Fibroblast of pulmonary artery (primary cell): ENCODE measurements at places on chromosomes 6 and 20.

DNA sequence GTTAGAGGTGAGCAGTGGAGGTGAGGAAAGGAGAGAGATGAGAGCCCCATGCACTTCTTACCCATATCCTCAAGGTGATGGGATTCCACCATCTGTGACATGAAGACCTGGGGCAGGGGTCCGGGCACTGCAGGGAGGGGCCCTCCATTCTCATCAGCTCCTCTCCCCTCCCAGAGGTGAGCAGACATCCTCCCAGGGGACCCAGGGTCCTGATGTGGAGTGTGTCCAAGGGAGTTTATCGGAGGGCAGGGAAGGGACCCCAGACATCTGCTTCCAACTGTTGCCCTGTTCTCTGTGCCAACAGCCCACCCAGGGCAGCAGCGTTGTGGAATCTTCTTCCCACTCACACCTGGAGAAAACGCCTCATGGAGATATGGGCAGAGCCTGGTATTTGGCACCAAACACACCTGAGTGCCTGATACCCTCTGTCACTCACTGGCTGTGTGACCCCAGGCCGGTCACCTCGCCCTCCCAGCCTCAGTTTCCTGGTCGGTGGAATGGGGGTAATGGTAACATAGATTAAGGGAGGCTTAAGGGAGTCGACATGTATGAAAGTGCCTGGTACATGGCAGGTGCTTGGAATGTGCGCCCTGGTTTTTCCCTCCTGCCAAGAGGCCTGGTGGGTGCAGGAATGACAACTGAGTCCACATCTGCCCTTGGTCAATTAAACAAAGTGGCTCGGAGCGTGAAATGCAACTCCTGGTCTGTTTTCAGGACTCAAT lies 227.9 kb downstream of the PREX1 start:
- no peak for DNase-seq

- no peak for DNase-seq
Observed at GRCh38 chr20:48832405-48832730, 4.6 kb upstream of the PREX1 start.

DNA sequence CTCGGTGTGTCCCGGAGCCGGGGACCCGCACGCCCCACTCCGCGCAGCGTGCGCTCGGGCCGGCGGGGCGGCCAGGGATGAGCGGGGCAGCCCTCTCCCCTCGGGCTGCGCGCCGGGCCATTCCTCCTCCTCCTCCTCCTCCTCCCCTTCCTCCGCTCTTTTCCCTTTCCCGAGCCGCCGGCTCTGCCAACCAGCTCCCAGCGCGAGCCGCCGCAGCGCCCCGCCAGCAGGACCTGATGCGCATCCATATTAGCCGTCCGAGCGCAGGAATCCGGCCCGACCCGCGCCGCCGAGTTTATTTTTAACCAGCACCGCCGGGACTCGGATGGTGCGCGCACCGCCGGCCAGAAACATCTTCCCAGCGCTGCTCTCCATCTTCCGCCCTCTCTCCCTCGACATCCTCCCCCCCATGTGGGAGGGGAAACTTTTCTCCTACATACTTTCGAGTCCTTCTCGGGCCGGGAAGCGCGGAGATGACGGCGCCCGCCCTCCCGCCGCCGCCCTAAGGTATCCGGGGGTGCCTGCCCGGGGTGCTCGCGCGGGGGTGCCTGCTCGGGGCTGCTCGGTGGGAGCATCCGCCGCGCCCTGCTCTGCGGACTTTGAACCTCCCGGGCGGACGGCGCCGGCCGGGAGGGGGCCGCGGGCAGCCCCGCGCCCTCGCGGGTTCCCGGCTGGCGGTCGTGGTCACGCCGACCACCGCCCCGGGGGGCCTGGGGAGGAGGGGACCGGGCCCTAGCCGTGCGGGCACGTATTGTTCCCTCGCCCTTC lies 619 bp downstream of the RREB1 start:
- peak; percentile 60 for DNase-seq

DNA sequence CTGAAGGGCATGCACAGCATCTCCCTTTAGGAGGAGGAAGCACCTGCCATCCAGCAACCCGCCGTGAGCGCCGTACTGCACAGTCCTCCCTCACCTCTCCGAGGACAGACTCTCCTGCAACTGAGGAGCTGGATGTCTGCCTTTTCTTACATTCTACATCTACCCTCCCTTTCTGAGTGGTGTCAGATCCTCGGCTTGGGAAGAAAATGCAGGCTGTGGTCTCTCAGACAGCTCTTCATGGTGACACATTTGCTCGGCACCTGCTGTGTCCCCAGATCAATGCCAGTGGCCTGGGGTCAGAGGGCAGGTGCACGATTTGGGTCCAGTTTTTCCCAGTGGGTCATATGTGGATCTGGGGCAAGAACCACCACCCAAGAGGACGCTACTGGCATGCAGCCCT lies 40.1 kb upstream of the BHLHE23 start:
- no peak for DNase-seq

DNA sequence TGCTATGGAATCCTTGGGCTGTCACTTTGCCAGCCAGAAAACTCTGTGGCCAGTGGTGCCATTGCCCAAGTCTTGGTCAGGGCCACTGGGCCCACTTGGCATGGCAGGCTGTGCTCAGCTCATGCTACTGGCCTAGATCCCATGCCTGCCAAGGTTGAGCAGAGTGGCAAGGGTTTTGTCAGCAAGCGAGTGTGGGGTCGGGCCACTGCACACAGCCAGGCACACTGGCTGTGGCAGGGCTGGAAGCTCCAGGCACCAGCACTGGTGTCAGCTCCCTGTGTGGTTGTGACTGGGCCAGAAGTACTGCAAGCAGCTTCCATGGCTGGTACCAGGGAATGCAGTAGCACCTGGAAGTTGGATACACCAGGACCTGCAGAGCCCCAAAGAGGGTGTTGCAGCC lies 846.8 kb downstream of the EYS start:
- no peak for DNase-seq

GRCh38 chr6:7134999-7135745 lies 27.4 kb downstream of the RREB1 start:
- no peak for DNase-seq

GRCh38 chr6:1841136-1841535 lies 231.4 kb downstream of the FOXC1 start:
- no peak for DNase-seq

DNA sequence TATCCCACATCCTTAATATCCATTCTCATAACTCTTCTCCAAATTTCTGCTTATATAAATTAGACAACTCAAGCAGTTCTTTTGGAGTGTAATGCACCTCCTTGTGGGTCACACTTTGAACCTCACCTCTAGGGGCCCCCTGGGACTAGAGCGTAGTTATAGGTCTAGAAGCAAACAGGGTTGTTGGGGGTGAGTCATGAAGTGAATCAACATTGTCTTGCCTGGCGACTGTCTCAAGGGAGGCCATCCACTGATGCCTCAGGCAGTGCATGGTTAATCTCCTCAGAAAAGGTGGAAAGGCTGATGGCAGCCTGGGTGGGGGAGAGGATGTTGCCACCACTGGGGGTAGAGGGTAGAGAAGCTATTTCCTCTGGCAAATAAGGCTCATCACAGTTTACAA lies 129.1 kb downstream of the TNFRSF21 start:
- peak; percentile 51 for DNase-seq

DNA sequence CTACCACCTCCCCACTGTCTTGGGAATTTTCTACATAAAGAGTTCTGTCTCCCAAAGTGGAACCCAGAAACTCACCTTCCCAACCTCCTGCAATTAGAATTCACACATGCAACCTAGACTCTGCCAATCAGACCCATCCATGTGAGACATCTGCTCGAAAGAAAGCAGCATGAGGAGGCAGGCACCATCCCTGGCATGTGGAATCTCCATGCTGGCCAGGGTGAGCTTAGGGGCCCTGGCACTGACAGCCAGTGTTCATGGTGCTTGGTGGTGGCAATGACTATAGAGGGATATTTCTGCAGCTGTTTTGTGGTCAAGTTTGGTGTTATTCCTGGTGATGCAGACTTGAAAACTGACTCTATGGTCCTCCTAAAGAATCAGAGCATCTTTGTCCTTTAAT lies 17.4 kb upstream of the FOXF2 start:
- DNase-seq, result no peak

- DNase-seq, result no peak
Observed at GRCh38 chr20:58551631-58552030, 36.4 kb upstream of the APCDD1L start.

- no peak for DNase-seq
Observed at GRCh38 chr6:82015043-82015442, 232.5 kb downstream of the IBTK start.

DNA sequence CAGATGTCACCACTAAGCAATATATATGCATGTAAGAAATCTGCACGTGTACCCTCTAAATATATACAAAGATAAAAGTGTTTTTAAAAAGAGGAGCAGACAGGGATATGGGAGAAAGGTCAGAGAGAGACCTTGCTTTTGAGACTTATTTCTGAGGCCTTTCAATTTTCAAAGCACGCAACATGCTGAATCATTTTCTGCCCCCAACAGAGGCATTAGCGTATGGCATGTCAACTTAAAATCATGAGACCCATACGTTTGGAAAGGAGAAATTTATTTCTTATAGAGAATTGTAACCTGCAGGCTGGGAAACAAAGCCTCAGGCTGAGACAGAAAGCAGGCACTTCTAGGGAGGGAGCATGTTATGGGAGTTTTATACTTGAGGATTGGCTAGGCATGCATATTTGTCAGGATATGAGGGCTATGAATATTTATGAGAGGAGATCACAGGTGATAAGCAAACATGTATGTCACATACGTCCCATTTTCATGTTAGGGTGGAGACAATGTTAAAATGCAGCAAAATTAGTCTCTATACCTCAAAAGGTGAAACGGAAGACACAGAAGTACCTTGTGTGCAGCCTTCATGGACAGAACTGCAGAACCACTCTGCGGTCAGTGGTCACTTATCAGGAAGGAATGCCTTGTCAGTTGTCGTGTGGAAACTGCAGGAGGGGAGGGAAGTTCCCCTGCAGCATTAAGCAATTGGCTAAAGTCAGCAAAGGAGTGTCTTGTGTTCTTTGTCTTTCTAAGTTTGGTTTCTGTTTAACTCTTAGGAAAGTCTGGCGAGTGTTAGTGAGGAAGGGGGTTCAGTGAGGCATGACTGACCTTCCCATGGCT lies 6.3 kb upstream of the GABRR2 start:
- DNase-seq, result no peak

GRCh38 chr6:139099984-139100383 lies 34.9 kb upstream of the HECA start:
- no peak for DNase-seq

- peak; percentile 5 for DNase-seq
Observed at GRCh38 chr6:146670161-146670560, 71.4 kb downstream of the ADGB start.

DNA sequence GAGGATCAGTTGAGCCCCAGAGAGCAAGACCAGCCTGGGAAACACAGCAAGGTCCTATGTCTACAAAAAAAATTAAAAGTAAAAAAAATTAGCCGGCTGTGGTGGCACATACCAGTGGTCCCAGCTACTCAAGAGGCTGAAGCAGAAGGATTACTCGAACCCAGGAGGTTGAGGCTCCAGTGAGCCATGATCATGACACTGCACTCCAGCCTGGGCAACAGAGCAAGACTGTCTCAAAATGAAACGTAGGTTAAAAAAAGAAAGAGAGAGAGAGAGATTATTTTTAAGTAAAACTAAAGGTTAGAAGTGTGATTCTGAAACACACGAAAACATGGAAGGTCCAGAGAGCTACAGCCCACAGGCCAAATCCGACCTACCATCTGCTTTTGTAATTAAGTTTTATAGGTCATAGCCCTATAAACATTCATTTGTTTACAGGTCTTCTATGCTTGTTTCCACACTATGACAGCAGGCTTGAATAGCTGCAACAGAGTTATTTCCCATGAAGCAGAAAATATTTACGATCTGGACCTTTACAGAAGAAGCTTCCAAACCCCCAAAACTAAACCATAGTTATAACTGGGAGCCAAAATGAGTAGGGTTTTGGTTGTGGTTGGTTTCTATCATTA lies 279.7 kb downstream of the GMDS start:
- DNase-seq, result no peak

GRCh38 chr6:107144666-107145065 lies 29.4 kb upstream of the BEND3 start:
- DNase-seq, result no peak

- DNase-seq, result peak; percentile 97
Observed at GRCh38 chr6:36735110-36736071, 37.8 kb downstream of the RAB44 start.

DNA sequence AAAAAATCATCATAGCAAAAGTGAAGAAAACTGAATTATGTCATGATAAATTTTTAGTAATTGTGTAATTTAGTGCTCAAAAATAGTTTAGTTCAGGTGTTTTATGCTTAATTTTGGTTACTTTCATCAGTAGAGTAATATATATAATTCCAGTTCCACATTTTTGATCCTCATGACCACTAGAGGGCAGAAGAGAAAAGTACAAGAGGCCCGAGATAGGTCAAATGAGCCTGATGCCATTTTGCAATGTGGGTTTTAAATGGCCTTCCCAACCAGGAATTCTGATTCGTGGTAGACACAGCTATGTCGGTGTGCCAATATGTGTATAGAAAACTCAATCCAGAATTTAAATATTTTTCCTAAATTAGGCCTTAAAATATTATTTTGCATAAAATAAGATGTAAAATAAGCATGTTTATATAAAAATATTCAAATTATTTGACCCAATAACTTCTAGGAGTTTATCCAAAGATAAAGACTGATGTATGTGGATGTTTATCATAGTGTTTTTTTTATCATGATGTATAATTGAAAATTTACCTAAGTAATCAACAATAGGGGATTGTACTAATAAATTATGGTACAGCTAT lies 159.7 kb upstream of the RPS6KA2 start:
- peak; percentile 81 for DNase-seq

DNA sequence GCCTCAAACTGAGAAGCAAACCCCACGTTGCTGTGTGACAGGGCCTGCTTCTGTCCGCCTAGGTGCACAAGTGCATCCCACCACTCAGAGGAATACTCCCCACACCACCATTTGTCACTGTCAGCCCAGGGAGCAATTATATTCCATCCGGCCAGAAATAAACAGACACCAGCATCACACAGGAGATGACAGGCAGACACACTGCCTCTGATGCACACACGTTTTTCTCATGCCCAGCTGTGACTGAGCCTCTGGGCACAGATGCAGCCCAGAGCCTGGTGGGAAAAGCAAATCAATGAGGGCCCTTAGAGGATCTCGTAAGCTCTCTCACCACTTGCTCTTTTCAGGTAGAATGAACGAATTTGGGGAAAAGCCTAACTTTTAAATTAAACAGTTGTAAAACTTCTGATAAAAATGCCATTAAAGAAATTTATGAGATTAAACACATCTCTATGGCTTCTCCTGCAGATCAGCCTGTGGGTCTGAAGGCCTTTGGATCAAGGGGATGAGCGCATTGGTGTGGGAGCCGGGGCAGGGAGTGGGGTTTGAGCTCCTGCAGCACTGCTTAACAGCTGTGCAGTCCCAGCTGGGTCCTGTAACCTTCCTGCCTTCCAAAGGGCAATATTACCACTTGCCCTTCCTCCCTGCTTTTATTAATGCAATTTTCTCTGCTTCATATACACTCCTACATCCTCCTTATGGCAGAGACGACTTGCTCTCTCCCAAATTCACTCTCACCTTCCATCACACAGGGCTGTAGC lies 624.3 kb downstream of the PTPRT start:
- no peak for DNase-seq

DNA sequence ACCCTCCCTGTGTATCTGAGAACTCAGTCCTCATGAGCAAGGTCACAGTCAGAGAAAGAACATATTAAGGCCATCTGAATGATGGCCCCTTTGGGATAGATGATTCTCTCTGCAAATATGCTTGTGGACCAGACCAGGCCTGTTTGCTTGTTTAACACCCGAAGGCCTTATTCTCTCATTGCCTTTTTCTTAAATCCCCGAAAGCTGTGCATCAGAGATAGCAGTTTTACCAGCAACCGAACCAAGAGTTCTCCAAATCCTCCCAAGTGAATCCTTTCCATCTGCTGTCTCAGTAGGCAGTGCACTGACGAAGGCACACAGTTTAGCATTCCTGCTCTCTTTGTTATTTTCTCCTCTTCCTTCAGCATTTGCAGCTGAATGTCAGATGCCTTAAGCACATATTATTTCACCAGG lies 79.8 kb downstream of the TRMT6 start:
- no peak for DNase-seq
